A549 (cell line): ENCODE measurements at places on chromosomes 2 and 18.

GRCh38 chr18:76379226-76380126 lies 115.6 kb downstream of the ZNF516 start:
- DNase-seq: no peak

DNA sequence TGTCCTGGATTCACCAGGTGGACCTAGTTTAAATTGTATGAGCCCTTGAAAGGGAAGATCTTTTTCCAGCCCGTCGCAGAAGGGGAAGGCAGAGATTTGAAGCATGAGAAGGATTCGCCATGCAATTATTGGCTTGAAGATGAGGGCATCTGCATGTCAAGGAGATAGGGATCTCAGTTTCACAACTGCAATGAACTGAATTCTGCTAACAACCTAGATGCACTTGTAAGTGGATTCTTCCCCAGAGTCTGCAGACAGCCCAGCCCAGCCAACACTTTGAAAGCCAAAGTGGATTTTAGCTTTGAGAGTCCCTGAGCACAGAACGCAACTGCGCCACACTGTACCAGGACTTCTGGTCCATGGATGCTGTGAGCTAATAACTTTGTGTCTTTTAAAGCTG lies 286.0 kb downstream of the TSN start:
- DNase-seq: no peak

DNA sequence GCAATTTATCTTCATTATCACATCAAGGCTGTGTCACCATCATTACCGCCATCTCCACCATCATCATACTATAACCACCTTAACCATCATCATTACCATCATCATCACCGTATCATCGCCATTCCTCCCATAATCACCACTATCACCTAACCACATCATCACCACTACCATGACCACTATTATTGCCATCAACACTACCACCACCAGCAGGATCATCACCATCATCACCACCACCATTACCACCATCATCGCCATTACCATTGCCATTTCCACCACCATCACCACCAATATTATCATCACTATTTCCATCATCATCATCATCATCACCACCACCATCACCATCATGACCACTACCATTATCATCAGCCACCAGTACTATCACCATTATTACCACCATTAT lies 314.4 kb downstream of the CYP26B1 start:
- DNase-seq: no peak

- no peak for DNase-seq
These were observed 4.1 kb upstream of the YES1 start for GRCh38 chr18:816088-816653.

DNA sequence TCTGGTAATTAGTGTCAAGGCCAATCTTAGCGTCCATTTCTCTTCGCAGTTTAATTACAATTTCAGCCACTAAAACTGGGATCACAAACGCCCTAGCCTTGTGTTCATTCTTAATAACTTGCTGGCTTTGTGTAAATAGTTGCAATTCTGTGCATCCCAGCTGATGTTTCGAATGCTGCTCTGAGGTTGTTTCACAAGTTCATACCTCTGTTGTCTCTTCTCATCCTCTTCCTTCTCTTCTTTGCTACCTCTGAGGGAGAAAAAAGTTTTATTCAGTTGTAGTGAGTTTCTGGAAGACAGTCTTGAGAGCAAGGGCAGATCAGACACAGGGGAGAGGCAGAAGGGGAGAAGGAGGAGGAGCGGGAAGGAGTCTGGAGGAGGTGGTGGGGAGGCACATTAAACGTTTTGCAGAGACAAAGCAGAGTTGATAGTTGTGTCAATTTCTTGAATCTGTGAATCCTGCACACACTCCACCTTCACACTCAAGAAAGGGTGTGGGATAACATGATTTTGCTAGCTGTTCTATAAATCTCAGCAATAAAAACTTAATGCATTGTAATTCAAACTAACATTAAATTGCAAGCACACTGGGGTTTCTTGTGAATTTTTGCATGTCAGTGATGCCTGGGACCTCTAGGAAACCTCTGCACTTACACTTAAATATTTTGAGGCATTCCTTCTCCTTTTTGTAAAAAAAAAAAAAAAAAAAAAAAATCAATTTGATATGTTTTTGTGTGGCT lies 6.8 kb downstream of the MEIS1 start:
- DNase-seq: no peak

GRCh38 chr2:168633200-168633599 lies 169.2 kb upstream of the NOSTRIN start:
- no peak for DNase-seq

GRCh38 chr2:170764880-170765261 lies 5.3 kb upstream of the ERICH2 start:
- DNase-seq: no peak

DNA sequence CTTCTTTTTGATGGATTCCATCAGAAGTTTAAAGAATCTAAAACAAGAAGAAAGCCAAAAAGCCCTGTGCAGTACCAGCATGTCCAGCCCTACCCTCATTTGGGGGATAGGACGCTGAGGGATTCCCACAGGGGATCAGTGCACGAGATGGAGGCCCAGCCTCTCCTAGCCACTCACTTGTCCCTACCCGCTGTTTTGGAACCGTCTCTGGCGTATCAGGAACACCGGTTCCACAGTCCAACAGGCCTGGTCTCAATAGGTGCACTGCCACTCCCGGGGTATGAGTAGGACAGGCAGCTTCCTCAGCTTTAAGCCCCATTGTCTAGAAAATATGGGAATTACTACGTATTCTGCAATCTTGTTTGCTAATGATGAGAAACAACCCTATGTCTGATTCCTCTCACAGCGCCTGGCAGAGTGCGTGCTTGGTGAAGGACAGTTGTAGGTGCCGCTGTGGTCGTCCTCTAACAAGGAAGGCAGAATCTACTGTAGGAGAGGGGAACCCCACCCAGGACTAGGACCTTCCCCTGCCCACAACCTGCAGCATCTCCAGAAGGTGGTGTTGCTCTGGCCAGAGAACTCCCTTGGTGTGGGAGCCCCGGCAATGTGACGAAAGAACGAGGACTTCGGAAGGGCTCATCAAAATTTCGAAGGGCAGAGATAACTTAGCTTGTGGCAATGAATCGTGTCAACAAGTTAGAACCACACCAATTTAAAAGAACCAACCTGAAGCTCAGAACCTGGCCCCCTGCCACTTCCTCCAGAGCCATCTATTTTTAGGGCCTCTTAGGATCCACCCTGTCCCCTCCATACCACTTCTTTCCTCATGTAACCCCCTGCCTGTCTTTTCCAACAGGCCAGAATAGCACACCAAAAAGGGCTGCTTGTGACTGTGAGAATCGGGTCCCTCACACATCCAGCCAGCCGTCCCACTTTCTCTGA lies 71.7 kb downstream of the POLR1A start:
- DNase-seq: no peak

- no peak for DNase-seq
These were observed 343.8 kb downstream of the PID1 start for GRCh38 chr2:228927028-228928010.

DNA sequence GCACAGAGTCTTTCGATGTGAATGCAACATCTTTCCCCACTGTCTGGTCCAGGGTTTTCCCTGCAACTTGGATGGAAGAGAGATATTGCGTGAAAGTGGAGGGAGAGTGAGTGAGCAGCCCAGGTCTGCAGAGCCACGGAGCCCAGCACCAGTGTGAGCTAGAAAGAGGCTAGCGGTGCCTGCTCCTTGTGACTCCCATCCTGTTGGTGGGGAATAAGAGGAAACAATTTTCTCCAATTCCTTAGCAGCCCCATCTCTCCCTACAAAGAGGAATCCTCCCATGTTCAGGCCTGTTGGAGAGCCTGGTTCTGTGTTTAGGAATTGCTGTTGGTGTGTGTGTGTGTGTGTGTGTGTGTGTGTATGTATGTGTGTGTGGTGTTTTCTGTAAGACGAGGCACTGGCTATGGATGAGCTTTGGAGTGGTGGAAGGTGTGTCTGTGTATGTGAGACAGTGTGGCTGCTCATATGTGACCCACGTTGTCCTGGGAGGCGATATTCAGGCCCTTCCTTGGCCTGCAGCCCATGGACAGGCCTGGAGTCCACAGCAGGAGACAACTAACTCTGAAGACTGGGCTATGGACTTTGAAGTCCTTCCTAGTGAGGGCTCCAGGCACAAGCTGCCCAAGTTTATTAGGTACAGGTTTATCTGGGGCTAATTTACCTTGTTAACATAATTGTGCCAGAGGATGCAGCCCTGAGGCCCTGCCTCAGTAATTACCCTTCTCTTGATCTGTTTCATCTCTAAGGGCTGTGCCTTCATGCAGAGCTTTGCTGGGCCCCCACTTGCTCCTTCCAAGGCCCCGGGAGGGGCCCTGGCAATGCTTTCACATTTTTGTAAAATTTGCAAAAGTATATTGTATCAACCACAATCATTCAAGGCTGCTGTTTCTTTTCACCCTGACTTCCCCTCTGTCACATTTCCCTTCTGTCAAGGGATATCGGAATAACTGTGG lies 88.6 kb upstream of the HAAO start:
- DNase-seq: no peak

GRCh38 chr2:29627279-29627711 lies 294.1 kb downstream of the ALK start:
- no peak for DNase-seq

DNA sequence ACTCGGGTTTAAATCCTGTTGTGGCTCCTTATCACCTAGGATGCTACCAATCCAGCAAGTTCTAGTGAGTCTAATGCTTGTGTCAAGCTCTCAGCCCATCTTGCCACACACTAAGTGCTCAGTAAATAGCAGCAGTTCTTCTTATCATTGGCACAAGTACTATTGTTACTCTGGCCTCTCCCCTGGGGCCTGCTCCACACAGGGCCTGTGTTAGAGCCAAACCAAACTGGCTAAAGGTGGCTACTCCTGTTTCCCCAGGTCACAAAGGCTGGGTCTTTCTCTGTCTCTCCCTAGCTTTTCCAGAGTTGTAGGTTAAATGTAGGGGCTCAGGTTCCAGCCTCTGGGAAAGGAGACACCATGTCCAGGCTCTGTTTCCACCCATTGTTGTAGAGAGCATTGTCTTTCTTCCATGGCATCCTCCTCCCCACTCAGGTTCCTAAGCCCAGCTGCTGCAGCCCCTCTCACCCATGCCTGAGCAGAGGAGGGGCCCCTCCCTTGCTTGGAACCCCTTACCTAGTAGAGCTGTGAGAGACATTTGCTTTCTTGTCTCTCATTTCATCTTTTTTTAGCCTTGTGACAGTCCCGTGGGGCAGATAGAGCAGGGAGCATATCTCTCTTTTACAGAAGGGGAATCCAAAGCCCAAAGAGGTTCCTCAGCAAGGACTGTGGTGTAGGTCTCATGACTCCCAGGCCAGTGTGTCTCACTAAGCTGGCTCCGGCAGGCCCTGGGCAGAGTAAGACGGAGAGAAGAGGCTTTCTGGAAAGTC lies 56.4 kb upstream of the OTOF start:
- no peak for DNase-seq

- DNase-seq: no peak
These were observed 167.9 kb downstream of the TCF4 start for GRCh38 chr18:55419947-55420664.

DNA sequence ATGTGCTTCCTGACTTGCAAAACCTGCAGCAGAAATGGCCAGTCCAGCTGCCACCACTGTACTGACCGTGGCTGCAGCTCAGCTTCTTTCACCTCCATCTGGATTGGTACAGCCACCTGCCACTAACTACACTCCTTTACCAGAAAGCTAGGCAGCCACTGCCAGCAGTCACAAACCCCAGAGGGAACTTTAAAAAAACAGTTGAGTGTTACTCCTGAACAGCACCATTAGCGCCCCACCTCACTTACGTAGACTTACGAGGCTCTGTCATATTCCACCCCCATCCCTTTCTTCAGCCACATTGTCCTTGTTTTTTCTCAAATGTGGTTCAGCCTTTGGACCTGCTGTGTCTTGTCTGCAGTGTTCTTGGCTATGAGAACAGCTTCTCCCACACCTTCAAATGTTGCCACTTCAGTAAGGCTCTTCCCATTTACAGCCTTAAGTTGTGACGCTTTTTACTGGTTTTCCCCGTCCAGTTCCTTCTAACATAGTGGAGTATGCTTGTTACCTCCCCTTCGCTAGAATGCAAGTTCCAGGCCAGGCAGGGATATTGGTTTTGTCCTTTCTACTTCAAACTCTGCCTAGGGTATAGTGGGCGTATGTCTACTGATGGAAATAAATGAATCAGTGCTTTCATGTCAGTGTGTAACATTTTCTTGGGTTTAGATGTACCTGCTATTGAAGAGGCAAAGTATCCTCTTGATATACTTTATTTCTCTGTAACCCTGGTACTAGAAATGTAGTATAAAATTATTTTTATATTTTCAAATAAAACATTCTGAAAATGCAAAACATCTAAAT lies 17.0 kb downstream of the HNRNPA3 start:
- DNase-seq: no peak

GRCh38 chr2:40346535-40347354 lies 105.1 kb downstream of the SLC8A1 start:
- no peak for DNase-seq

GRCh38 chr2:232894746-232895145 lies 24.7 kb downstream of the SNORC start:
- no peak for DNase-seq

DNA sequence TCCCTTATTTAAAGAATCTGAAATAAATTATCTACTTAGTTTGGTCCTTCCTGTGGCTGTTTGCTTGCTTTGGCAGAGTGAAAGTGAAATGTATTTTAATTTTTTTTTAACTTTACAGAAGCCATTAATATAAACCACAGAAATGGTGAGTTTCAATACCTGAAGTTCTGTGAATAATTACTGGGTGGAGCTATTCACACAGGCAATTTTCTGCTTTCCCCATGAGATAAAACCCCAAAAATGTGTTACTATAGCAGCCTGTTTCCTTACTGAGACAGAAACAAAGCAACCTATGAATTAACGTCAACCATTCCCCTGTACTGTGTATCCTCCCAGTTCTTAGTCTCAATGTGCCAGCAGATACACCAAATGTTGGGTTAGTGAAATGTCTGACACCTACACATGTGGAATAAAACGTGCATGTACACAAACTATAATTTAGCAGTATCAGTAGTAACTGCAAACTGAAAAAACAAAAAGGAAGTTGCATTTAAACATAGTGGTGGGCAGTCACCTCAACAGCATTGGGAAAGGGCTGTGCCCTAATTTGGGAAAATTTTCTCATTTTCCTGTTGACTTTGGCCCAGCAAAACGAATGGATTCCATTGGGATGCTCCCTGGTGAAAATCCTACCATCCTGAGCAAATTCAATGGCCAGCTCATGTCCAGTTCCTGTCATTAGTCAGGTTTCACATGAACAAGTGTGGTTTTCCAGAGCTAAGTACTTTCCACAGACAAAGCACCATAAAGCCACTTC lies 73.1 kb upstream of the RMDN2 start:
- no peak for DNase-seq

DNA sequence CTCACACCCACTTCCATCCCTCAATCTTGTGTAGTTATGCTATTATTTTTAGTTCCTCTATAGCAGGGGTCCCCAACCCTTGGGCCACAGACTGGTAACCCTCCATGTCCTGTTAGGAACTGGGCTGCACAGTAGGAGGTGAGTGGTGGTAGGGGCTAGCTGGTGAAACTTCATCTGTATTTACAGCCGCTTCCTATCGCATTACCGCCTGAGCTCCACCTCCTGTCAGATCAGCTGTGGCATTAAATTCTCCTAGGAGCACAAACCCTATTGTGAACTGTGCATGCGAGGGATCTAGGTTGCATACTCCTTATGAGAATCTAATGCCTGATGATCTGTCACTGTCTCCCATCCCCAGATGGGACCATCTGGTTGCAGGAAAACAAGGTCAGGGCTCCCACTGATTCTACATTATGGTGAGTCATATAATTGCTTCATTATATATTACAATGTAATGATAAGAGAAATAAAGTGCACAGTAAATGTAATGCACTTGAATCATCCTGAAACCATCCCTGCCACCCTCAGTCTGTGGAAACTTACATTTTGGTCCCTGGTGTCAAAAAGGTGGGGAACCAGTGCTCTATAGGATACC lies 1.6 kb upstream of the RAB11FIP5 start:
- no peak for DNase-seq
